ENCODE measurements at places on chromosomes 1 and 21.
A peak's percentile ranks its signal among the peaks of the same experiment; 100 is the strongest.

DNA sequence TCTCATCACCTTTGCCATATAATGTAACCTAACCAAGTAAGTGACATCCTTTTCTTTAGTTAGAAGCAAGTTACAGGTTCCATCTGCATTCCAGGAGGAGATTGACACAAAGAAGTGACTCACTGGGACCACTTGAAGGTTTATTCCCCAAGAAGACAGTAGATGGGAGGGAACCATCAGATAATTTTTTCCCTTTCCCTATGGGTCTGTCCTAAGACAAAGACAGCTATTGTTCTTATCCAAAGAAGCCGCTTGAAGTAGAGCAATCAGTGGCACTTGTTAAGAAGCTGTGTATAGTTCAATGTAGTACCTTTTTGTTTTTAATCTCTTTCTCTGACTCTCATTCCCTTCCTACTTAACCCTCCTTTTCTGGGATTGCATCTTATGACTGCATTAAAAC, 139.9 kb upstream of the B3GALT2 start:
- no peak for DNase-seq

- peak; percentile 71 for DNase-seq
Measured at GRCh38 chr1:55584526-55585401, 369.6 kb upstream of the USP24 start.

GRCh38 chr1:207892764-207893163, 18.2 kb downstream of the CD34 start:
- DNase-seq = no peak

DNA sequence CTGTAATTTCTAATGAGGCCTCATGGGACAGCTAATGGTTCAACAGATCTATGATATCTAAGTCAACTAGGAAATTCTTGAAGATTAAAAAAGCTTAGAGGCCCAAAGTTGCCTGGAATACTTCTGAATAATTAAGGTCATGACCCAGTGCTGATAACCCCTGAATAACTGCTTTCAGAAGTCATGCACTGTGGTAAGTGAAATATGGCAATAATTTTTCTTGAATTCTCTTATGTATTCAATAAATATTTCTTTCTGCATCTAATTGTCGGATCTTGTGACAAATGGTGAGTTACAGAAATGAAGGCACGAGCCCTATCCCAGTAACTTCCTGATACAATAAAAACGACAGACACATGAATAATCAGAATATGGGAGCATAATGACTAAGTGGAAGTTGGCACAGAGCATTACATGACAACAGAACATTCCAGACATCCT, 219.3 kb upstream of the GREM2 start:
- DNase-seq = peak; percentile 41

GRCh38 chr1:64875606-64876005, 90.7 kb downstream of the JAK1 start:
- DNase-seq = no peak

DNA sequence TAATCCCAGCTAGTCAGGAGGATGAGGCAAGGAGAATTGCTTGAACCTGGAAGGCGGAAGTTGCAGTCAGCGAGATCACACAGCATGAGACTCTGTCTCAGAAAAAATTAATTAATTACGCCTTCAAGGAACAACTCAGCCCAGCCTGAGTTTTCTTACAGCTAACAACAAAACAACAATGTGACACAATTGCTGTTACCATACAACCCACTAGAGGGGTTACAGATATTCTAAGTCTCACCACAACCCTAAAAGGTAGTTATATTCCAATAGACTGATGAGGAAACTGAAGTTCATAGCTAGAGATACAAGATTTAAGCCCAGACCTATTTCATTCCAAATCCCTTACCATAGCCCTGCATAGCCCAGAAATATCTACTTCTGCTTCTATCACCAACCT, 2.9 kb upstream of the LRRC8C start:
- DNase-seq = no peak

GRCh38 chr1:210841926-210842625, 291.9 kb downstream of the KCNH1 start:
- DNase-seq = no peak

GRCh38 chr1:204288021-204288588, 71.6 kb downstream of the PLEKHA6 start:
- no peak for DNase-seq

DNA sequence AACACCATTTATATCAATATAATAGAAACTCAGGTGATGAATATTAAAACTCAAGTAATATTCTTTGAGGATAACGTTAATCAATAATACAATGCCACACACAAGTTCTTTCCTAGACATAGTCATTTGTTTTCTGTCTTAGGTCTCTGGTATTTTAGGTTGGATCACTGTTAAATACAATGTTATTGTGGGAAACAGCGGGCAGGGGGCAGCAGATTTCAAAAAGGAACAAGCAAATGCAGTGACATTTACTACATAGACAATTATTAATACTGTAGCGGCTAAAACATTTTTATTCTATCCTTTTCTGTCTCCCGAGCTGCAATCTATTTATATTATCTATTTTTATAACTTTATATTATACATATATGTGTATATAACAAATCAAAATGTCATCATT, 186.4 kb upstream of the ZNHIT6 start:
- peak; percentile 54 for DNase-seq

- DNase-seq = no peak
Measured at GRCh38 chr1:23964235-23964668, 4.6 kb downstream of the PNRC2 start.

- no peak for DNase-seq
Measured at GRCh38 chr21:43731476-43731875, 12.5 kb downstream of the PDXK start.

DNA sequence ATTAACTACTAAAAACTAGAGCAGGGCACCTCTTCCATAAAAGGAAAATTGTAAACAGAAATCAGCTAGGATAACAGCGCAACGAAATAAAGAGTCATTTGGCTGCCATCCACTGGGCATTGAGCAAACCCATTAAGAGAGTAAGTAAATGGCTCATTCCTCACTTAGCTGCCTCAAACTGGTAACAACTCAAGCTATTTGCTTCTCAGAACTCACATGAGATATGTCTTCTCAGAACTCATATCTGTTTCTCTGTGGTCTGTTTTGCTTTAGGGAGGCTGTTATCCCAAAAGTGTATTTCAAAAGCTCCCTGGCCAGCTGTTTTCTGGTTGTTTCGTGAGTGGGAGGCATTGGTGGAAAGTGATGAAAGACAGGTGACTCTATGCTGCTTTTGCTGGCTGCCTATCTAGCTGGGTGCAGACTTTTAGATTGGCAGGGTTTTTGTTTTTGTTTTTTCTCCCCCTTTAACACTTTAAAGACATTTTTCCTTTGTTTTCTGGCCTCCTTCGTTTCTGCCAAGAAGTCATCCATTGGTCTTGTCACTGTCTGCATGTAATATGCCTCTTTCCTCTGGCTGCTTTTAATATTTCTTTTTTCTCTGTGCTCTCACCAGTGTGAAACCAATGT, 269.2 kb upstream of the RGS18 start:
- peak; percentile 41 for DNase-seq

GRCh38 chr1:37634992-37635902, 555 bp upstream of the RSPO1 start:
- no peak for DNase-seq

DNA sequence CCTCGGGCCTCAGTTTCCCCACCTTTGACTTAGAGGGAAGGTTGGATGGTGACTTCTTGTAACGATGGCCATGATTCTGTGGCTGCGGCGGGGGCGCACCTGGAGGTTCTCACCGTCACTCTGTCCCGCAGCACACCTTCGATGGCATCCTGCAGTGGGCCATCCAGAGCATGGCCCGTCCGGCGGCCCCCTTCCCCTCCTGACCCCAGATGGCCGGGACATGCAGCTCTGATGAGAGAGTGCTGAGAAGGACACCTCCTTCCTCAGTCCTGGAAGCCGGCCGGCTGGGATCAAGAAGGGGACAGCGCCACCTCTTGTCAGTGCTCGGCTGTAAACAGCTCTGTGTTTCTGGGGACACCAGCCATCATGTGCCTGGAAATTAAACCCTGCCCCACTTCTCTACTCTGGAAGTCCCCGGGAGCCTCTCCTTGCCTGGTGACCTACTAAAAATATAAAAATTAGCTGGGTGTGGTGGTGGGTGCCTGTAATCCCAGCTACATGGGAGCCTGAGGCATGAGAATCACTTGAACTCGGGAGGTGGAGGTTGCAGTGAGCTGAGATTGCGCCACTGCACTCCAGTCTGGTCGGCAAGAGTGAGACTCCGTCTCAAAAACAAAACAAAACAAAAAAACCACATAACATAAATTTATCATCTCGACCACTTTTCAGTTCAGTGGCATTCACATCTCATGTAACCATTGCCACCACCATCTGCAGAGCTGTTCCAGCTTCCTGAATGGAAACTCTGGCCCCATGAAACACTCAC, 2.1 kb upstream of the PFKL start:
- peak; percentile 93 for DNase-seq

GRCh38 chr1:22547818-22548462, 15.3 kb upstream of the EPHA8 start:
- no peak for DNase-seq

DNA sequence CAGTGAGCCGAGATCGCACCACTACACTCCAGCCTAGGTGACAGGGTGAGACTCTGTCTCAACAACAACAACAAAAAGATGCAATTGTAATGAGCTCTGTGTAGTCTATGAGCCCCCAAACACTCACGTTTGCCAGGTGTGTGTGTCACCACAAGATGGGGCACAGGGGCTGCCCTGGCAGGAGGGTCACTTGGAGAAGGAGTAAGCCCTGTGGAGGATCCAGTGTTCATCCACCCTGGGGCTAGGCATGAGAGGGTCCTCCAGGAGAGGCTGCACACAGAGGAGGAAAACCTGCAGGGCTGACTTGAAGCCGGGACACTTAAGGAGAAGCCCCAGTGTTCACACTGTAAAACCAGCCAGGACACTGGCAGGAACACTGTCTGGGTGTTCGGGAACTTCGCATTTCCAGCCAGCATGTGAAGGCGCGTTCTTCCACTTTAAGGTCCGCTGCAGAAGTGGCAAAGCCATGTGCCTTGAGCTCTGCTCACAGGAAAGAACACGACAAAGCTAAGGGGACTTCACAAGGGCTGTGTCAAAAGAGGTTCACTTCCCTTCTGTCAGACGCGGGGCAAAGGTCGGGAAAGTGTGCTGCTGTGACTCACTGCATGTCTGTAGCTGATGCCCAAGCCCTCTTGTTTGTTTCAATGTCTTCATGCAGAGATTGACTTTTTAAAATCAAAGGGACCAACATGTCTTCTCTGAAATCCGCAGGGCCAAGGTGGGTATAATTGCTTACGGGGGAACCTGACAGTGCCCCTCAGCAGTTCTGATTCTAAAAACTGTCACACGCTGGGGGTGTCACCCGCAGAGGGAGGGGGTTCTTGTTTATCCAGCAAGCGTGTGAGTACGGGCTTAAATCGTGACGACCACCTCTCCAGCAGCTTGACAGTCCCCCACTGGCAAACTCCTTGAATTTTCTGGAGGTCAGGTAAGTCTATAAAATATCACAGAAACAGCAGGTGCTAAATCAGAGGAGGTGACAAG, 102.8 kb downstream of the RIPK4 start:
- peak; percentile 46 for DNase-seq

DNA sequence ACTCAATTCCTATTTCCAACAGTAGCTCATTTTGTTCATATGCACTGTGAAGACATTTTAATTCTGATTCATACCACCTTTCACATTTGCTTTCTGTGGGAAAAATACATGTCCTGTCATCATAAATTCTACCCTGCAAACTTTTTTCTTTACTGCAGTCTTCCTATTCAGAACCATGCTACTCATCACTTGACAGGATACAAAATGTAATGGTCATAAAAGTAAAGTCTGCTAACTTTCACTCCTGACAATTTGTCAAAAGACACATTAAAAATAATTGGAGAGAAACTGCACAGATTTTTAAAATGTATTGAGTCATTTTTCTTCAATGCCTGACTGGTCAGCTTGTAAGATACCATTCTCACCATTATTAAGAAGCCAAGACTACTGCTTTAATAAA, 1817.1 kb downstream of the BRINP3 start:
- no peak for DNase-seq

GRCh38 chr1:50347933-50348332, 75.3 kb downstream of the DMRTA2 start:
- no peak for DNase-seq

GRCh38 chr1:57623791-57624538, 200.1 kb upstream of the DAB1 start:
- DNase-seq = no peak

DNA sequence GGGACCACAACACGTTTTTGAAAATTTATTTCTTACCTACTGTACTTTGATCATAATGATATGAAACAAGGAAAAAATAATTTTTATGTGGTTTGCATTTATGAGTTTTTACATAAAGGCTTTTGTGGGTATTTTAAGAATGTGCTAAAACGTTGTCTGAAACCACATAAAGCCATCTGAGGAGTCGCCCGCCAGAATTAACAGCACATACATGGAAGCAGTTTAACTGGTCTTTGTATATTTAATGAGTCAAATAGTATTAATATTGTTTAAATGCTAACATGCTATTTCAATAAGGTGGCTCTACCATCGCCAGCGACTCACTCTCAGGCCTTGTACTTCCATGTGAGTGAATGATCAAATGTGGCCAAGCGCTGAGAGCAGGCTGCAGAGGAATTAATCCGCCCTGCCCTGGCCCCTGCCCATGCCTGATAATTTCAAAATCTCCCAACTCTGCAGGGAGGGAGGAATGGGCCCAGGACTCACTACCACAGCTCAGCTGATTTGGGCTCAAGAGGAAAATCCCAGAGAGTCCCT, 49.6 kb downstream of the SLC66A1 start:
- DNase-seq = peak; percentile 37

- DNase-seq = peak; percentile 78
Measured at GRCh38 chr21:44871576-44872269, 1.8 kb downstream of the PTTG1IP start.

GRCh38 chr1:17596651-17597509, 57.4 kb downstream of the ARHGEF10L start:
- no peak for DNase-seq

DNA sequence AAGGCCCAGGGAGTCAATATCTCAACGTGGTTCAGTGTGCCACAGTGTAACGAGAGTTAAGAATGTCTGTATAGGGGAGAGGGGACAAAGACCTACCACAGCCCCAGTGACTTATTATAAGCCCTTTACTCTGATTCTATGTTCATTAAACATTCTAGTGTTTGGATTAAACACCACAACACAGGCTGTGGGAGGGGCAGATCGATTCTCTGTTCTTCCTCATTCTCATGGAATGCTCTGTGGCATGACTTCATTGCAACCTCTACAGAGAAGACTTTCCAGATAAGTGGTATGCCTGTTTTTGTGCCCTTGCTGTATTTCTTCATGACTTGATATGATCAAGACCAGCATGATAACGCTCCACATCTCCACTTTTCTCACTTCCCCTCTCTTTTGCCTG, 39.0 kb upstream of the CD5L start:
- DNase-seq = no peak

- DNase-seq = no peak
Measured at GRCh38 chr1:29900712-29901111, 664.4 kb downstream of the PTPRU start.

- peak; percentile 25 for DNase-seq
Measured at GRCh38 chr1:165403835-165404482, 41.0 kb downstream of the RXRG start.

DNA sequence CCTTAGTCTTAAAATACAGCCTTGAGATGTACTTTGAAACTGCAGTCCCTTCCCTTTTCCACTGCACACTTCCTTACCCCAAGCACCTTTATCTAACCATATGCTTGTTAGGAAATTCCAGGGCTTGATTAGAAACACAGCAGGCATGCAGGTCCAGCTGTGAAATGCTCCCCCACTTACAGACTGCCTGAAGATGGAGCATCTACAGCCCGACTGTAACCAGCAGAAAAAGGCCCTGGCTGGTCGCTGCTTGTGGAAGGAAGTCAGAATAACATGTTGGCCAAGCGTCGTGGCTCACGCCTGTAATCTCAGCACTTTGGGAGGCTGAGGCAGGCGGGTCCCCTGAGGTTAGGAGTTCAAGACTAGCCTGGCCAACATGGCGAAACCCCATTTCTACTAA, 37.2 kb downstream of the VN1R5 start:
- peak; percentile 14 for DNase-seq

Data from foreskin fibroblast (primary cell).